Cerebellar nuclear complex (tissue), 1 donor: ENCODE measurements at places on chromosomes 5 and 9.

DNA sequence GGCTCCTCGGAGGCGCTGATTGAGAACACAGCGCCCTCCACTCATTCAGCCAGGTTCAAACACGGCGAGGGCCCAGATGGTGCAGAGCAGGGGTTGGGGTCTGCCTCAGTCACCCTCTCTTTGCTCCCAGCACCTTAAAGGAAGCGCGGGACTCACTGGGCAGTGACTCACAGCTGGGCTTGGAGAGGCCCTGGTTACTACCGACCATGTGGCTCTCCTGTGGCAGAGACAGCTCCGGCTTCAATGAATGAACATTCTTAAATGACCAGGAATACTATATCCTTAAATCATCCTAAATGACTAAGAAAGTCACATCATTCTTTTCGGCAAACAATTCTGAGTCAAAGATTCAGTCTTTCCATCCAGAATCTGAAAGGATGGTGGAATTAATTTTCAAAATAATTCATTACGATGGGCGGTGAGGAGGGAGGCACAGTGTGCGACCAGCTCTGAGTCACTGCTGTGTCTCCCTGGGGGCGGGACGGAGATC, 1.6 kb upstream of the INPP5E start:
- no peak for DNase-seq

DNA sequence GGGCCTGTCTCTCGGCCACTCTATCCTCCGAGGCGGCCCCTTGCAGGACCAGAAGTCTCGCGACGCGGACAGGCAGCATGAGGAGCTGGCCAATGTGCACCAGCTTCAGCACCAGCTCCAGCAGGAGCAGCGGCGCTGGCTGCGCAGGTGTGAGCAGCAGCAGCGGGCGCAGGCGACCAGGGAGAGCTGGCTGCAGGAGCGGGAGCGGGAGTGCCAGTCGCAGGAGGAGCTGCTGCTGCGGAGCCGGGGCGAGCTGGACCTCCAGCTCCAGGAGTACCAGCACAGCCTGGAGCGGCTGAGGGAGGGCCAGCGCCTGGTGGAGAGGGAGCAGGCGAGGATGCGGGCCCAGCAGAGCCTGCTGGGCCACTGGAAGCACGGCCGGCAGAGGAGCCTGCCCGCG, 283.5 kb downstream of the ARHGEF28 start:
- no peak for DNase-seq

GRCh38 chr5:172667786-172668593, 26.9 kb downstream of the NEURL1B start:
- DNase-seq: no peak

- DNase-seq: no peak
Observed at GRCh38 chr9:36008774-36009300, 27.9 kb upstream of the RECK start.

DNA sequence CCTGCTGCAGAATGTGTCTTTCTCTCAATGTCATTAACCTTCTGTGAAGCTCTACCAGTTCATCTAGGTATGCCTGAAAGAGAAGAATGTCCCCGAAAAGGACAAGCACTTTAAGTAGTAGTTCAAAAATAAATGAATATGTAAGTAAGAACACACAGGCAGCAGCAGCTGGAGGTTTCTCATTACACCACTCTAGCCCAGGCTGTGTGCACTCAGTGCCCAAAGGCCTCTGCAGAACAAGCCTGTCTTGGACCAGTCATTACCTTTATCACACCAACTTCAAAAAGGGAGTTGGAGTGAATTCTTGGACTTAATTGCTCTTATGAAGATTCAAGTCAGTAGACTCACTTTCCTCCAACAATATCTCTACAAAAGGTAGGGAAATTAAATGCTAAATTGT, 268.8 kb downstream of the MLLT3 start:
- no peak for DNase-seq

DNA sequence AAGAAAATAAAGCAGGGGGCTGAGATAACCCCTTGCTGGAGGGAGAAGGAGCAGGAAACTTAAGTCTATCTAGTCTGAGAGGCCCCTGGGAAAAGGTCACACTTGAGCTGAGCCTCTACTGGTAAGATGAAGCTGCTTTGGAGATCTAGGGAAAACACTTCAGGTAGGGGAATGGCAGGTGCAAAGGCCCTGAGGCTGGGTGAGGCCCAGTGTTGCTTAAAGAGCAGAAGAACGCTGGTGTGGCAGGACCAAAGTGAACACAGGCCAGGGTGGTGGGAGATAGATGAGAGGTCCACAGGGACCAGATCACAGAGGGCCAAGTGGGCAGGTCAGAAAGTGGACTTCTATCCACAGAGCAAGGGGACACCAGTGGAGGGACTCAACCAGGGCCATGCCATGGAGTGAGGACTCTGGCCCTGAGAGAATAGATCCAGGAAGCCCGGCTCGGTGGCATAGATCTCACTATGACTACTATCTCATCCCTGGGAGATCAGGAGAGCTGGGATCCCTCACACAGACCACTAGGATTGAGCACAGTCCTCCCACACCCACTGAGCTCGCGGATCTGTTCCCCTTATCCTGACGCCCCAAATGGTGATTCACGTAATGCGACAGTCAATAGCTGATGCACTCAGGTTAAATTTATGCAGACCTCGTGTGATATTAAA, 17.6 kb upstream of the NEURL1B start:
- no peak for DNase-seq

GRCh38 chr5:115770466-115770865, 46.0 kb downstream of the CDO1 start:
- DNase-seq: no peak

- no peak for DNase-seq
Observed at GRCh38 chr5:127667926-127668325, 19.0 kb downstream of the CTXN3 start.

DNA sequence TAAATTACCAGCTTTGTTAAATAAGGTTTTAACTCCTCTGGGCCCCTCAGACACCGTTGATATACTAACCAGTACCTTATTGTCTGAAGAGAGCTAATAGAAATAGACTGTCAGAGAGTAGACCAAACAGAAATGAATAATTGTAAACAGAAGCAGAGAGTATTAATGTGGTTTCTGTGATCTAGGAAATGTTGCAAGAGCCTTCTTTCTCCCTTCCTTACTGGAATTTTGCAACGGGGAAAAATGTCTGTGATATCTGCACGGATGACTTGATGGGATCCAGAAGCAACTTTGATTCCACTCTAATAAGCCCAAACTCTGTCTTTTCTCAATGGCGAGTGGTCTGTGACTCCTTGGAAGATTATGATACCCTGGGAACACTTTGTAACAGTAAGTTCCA, 5.1 kb downstream of the TYRP1 start:
- DNase-seq: no peak

DNA sequence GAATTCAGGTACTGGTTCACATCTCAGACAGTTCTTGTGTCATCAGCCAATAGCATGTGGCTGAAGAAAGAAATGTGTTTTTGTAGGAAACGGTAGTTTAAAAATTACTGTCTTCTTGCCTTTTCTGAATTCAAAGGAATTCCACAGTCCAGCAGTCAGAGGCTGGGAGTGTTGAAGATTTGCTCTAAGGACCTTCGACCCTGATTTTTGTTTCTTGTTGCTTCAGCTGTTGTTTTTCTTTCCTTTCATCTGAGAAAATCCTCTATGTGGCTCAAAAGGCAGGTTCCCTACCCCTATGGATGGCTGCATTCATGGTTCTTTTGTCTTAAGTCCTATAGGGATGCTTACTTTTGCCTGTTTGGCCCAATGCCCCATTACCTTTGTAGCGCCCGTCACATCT, 304.9 kb downstream of the TMEM167A start:
- no peak for DNase-seq

DNA sequence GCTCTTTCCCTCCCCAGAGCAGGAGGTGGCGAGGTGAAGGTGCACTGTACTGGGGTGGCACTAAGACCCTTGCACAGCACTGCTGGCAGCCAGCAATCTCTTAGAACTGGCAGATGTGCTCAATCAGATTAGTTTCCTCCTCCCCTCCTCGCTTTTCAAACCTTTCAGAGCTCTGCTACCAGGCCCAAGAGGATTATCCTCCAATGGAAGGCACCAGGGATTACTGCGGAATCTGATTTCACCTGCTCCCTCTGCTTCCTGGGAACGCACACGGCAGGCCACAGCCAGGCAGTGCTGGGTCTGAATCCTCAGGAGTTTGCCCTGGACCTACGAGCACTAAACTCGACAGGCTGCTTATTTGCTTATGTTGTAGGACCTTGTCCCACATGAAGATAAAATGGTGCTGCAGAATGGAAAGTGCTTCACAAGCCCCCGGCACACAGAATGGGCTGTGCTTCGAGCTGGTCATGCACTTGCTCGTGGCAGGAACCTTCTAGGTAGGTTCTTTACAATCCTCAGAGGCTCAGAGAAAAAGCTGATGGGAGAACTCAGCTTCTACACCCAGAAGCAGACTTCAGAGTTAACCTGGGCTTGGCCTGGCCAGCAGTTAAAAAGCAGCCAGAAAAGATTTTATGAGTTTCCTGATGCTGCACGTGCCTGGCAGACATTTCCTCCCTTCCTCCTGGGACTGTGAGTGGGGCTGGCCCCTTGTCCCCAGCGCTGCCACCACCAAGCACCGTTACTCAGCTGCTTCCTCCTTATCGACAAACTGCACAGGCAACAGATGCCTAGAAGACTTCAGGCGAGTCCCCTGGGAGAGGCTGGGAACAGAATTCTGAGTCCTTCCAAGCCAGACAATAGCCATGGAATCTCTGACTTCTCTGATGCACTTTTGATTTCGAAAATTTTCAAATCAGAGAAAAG, 33.1 kb downstream of the FABP6 start:
- no peak for DNase-seq

DNA sequence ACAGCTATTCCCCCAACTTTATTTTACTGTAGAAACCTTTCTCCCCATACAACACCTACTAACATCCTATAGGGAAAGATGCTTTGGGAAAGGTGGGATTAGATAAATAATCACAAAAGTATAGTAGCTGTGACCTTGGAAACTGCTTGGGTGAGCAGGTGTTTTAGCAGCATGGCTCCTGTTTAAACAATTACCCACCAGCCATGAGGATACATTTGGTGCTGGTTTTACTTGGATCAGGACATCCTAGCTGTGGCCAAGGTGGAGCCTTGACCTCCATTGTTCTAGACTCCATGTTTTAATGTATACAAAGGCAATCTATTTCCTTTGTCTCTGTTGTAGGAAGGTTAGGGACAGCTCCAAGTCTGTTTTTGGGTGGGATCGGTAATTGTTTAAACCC, 56.8 kb upstream of the ALDH1B1 start:
- DNase-seq: no peak

DNA sequence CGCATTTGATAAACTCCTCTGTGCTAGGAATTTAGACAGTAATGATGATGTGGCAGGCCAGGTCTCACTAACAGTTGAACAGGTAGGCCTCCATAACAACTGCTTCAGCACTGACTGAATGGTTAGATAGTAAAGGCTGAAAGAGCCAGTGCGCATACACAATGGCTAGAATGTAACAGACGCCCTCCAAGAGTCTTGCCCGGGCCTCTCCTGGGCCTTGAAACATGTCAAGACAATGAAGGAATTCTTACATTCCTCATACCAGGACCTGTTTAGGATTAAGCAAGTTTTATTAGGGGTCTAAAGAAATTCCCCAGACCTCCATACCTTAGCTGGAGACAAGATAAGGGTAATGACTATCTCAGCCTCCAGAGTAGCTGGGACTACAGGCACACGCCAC, 6.7 kb upstream of the BICD2 start:
- no peak for DNase-seq

DNA sequence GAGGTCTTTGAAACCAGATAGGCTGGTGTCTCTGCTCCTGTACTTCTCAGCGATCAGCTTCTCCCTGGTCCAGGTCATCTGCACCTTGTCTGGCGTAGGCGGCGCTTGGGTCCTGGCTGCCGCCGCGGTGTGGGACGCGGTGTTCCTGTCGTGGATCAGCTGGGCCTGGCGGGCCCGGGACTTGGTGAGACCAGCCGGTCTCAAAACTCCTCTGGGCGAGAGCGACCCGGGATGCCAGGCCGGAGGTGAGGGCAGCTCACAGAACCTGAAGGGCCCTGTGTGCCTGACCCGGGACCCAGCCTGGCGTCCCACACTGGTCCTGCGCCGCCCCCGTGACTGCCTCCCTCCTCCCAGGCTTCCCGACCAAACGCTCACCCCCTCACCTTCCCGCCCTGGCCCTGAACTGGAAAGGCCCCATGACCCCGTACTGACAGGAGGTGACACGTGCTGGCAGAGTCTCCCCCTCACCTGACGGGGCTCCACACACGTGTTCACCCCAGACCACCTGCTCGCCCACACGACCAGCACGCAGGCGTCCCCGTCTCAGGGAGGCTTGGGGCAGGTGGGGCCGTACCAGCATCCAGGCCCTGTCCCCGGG, 49.0 kb downstream of the NKD2 start:
- DNase-seq: no peak

DNA sequence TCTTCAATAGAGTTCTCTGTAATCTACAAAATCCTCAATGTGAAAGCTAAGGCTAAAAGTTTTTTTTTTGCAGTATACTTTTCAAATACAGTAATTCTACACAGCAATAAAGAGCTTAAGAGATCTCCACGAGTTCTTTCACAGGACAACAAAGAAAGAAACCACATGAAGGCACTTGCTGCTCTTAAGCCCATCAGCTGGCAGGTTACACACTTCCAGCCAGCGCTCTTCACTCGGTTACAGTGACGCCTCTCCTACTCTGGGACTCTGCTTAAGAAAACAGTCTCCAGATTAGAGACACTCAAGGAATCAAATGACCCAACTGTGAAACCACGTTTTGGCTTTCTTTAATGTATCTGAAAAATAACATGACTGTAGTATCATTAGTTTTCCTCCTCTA, 85.0 kb downstream of the ROR2 start:
- no peak for DNase-seq

GRCh38 chr5:96125231-96125891, 163.7 kb upstream of the ELL2 start:
- no peak for DNase-seq

DNA sequence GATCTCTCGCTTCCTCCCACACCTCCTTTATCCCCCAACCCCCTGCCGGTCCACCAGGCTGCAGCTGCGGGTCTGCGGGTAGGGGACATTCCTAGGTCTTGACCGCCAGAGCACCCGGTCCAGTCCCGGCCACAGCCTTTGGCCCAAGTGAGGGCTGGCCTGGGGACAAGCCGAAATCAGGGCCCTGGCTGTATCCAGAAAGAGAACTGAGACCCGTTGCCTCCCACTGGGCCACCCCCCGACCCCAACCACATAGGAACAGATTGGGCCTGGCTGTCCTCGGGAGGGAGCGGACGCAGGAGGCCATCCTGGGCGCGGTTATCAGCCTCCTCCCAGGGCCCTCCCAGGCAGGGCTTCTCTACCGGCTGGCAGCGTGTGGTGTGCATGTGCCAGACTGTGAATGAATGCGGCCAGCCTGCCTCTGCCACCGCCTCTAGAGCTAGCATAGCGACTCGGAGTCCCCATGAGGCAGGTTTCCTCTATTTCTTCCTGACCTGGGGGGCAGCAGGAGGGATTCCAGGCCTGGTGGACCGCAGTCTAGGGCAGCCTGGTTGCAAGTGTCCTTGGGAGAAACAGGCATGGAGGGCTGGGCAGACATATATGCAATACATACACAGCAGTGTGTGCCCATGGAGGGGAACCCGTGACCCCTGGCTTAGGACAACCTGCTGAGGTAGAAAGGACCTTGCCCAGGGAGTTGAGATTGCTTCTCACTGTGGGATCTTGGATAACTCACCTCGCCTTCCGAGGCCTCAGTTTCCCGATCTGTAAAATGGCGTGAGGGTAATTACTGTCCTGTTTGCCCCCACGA, 1.2 kb downstream of the N4BP3 start:
- DNase-seq: no peak

- no peak for DNase-seq
Observed at GRCh38 chr5:17180864-17181723, 36.3 kb upstream of the BASP1 start.
